Renal cortical epithelial cell (primary cell): ENCODE measurements at places on chromosomes 11 and 22. TPM values are rescaled to one million over a fixed set of nuclear protein-coding genes. Genes with fewer than 3 reads are reported as not detected.

The RTN3 gene
- total RNA-seq: 49.5 and 126 TPM in 2 replicates

The SCARF2 gene
- total RNA-seq: 3.3 and 9.1 TPM in 2 replicates

The GRIK4 gene
- under 0.01 TPM in 1 of 2 replicates, not detected in the other for total RNA-seq

The BUD13 gene
- total RNA-seq: 13.4 and 14.2 TPM in 2 replicates

The FERMT3 gene
- total RNA-seq: 0.17 TPM in 1 of 2 replicates, not detected in the other

The GDPD5 gene
- total RNA-seq: 3.0 TPM in 2 replicates

The SESN3 gene
- total RNA-seq: 3.6 and 26.0 TPM in 2 replicates

The PGA4 gene
- not detected in 2 replicates for total RNA-seq

The MRGPRX4 gene
- not detected in 2 replicates for total RNA-seq

The MS4A15 gene
- not detected in 2 replicates for total RNA-seq

The OR56A4 gene
- total RNA-seq: not detected in 2 replicates

The ZP1 gene
- not detected in 2 replicates for total RNA-seq

The TRIM44 gene
- total RNA-seq: 8.9 and 24.1 TPM in 2 replicates

The PARVA gene
- 18.4 and 54.5 TPM in 2 replicates for total RNA-seq

The RAG2 gene
- total RNA-seq: not detected in 2 replicates

The PPFIBP2 gene
- 3.9 and 5.4 TPM in 2 replicates for total RNA-seq

The C11orf16 gene
- not detected in 2 replicates for total RNA-seq

The HBG2 gene
- total RNA-seq: not detected in 2 replicates

The SNX19 gene
- 39.9 and 175 TPM in 2 replicates for total RNA-seq

The CABP4 gene
- total RNA-seq: not detected in 2 replicates

The JHY gene
- 0.52 and 3.4 TPM in 2 replicates for total RNA-seq

The SLC22A8 gene
- not detected in 2 replicates for total RNA-seq

The NAALAD2 gene
- 0.10 TPM in 1 of 2 replicates, not detected in the other for total RNA-seq

The RNF169 gene
- 16.7 and 18.2 TPM in 2 replicates for total RNA-seq

The IL17REL gene
- not detected in 2 replicates for total RNA-seq

The CALCB gene
- total RNA-seq: 0.15 TPM in 1 of 2 replicates, not detected in the other

The FDXACB1 gene
- total RNA-seq: 3.0 and 3.4 TPM in 2 replicates
